GM23248 (cell line): ENCODE measurements at places on chromosomes 1 and 21.

DNA sequence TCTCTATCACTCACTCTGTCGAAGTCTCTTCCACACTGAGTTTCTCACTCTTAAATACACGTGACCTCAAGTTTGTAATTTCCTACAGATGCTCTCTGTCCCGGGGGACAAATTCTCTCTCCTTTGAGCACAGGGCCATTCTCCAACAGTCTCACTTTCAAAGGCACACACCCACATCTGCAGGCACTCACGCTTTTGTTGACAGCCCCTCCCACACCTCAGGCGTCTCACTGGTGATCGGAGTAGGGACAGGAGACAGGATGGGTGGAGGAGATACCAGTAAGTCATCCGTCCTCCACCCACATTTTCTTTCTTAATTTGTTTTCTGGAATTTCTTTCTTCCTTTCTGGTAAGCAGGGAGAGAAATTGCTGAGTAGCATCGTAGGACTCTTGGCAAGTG lies 40.6 kb upstream of the GREM2 start:
- no peaks in the 10 kb centered on the region for H3K36me3 ChIP-seq
- no peaks in the 10 kb centered on the region for H3K27me3 ChIP-seq
- peak overlapping the region; percentile 59 for H3K27ac ChIP-seq
- DNase-seq, result peak; percentile 86

DNA sequence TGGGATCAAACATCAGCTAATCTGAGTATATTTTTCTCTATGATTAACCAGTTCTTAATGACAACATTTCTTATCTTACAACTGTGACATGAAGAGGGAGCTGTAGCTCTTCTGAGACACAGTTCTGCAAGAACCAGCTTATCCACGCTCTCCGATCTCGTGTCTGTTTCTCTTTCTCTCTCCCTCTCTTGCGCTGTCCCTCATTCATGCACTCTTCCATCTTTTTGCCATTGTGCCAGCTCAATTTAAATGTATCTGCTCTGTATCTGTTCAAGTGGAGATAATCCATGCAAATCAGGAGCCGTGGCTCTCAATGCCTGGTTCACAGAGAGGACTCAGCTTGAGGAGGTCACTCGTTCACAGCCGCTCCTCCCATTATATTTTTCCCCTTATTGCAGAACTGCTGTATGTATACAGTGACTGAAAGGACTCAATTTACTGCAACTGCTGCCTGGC lies 494.7 kb upstream of the ADGRL2 start:
- DNase-seq, result peak; percentile 54
- H3K4me1 ChIP-seq, result peaks cover 4% of the 10 kb centered on the region
- no peak overlapping the region for H3K27ac ChIP-seq
- no peaks in the 10 kb centered on the region for H3K36me3 ChIP-seq
- peaks cover 13% of the 10 kb centered on the region for H3K27me3 ChIP-seq
- H3K4me3 ChIP-seq, result peak overlapping the region; percentile 74

DNA sequence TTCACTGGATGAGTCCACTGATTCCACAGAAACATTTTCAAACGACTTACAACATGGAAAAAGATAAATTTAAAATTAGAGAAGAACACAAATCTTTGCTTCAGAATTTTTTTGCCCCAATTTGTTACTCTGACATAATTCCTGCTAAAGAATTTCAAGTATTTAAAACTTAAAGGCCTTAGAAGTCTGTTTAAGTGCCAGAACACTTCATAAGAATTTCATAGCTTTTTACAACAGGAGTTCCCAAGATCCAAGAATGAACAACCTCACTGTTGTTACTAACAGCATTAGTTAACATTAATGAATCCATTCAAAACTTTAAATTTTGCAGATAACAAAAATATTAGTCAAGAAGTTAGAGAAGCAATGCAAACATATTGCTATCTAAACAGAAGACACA lies 31.7 kb downstream of the ARHGAP29 start:
- DNase-seq, result no peak
- H3K4me3 ChIP-seq, result no peak overlapping the region
- H3K27ac ChIP-seq, result peak overlapping the region; percentile 12; the same call in 1 of the 2 replicates
- H3K36me3 ChIP-seq, result peaks cover 87% of the 10 kb centered on the region
- peaks cover 50% of the 10 kb centered on the region for H3K4me1 ChIP-seq

GRCh38 chr1:203250911-203251310 lies 21.4 kb upstream of the CHIT1 start:
- DNase-seq, result peak; percentile 34
- peaks cover 5% of the 10 kb centered on the region; the same call in 1 of the 2 replicates for H3K4me1 ChIP-seq
- H3K4me3 ChIP-seq, result no peak overlapping the region
- H3K27ac ChIP-seq, result no peak overlapping the region
- no peaks in the 10 kb centered on the region for H3K36me3 ChIP-seq
- H3K27me3 ChIP-seq, result peaks cover 63% of the 10 kb centered on the region

DNA sequence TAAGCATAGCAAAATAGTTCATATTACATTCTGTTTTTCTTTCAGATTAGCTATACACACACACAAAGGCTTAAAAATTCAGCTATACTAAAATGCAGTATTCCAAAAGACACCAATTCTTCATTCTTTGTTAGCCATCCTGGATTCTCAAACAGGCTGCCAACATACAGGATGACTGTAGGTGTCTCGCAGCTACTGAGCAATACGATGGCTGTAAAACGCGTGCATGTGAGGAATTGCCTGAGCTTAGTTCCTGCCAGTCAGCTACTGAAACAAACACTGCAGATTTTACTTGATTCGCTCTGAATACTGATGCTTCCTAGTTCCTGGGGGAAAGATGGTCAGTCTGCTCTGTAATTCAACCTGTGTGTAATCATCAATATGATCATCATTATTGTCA lies 24.7 kb upstream of the HMGN1 start:
- H3K27ac ChIP-seq, result no peak overlapping the region
- no peak overlapping the region for H3K4me3 ChIP-seq
- no peaks in the 10 kb centered on the region for H3K36me3 ChIP-seq
- no peaks in the 10 kb centered on the region for H3K27me3 ChIP-seq

- H3K4me1 ChIP-seq, result no peaks in the 10 kb centered on the region
- no peaks in the 10 kb centered on the region for H3K36me3 ChIP-seq
- DNase-seq, result no peak
- no peak overlapping the region for H3K27ac ChIP-seq
- H3K4me3 ChIP-seq, result no peak overlapping the region
Observed at GRCh38 chr1:183368213-183369108, 49.7 kb downstream of the NMNAT2 start.

GRCh38 chr1:24254783-24255182 lies 64.4 kb upstream of the GRHL3 start:
- no peak for DNase-seq
- no peaks in the 10 kb centered on the region for H3K4me1 ChIP-seq
- no peak overlapping the region for H3K27ac ChIP-seq

DNA sequence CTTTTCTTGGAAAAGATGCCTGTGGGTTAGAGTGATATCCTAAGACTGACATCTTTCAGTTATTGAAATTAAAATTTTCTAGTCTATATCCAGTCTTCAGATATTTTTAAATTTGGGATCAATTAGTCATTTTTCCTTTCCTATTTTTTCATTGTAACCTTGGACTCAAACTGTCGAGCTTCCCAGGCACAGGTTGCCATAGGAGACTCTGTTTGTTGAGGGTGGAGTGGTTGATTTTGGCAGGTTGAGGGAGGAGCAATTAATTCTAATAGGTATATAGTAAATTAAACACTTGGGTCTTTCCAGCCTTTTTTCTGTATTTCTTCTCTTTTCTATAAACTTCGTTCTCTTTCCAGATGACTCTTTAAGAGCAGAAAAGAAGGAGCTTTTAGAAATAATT lies 326.8 kb downstream of the ASTN1 start:
- no peaks in the 10 kb centered on the region for H3K4me1 ChIP-seq
- H3K4me3 ChIP-seq, result no peak overlapping the region
- no peaks in the 10 kb centered on the region for H3K27me3 ChIP-seq
- no peak overlapping the region for H3K27ac ChIP-seq
- H3K36me3 ChIP-seq, result no peaks in the 10 kb centered on the region
- DNase-seq, result no peak

- no peaks in the 10 kb centered on the region for H3K36me3 ChIP-seq
- H3K27me3 ChIP-seq, result peaks cover 61% of the 10 kb centered on the region
- no peak overlapping the region for H3K27ac ChIP-seq
- DNase-seq, result no peak
Observed at GRCh38 chr1:204376919-204377799, 17.4 kb upstream of the PLEKHA6 start.

DNA sequence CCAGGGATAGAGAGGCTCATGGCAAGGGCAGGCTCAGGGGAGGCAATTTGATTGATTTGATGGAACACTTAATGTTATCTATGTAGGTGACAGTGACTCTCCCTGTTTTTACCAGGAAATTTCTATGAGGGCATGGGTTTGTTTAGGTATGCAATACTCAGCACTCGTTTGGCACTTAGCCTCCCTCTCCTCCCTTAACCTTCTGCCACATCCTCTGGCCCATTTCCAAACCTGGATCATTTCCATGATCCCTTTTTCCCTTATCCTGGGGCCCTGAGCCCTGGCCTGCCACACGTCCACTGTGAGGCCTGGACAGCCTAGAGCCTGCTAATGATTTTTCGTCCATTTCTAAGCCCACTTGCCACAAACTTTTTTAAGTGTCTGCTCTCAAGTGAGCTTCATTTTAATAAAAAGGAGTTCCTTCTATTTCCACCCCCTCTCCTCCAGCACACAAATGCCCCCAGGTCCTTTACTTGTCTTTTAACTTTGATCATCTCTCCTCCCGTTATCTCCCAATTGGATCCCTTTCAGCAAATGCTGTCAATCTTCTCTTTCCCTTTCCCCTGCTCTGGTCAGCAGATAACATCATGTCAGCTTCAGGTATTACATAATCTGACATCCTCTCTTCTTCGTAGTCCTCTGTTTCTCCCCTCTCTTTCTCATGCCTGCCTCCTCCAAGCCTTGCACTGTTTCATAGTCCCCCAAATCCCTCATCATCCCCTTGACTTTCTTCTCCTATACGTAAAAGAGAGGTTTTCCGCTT lies 37.8 kb upstream of the GADD45A start:
- peak; percentile 19 for DNase-seq
- H3K27ac ChIP-seq, result no peak overlapping the region
- no peaks in the 10 kb centered on the region for H3K27me3 ChIP-seq
- H3K4me1 ChIP-seq, result 0 out of 2 replicates have a peak, but pooled peaks cover 4% of the 10 kb centered on the region
- H3K36me3 ChIP-seq, result no peaks in the 10 kb centered on the region
- no peak overlapping the region for H3K4me3 ChIP-seq

DNA sequence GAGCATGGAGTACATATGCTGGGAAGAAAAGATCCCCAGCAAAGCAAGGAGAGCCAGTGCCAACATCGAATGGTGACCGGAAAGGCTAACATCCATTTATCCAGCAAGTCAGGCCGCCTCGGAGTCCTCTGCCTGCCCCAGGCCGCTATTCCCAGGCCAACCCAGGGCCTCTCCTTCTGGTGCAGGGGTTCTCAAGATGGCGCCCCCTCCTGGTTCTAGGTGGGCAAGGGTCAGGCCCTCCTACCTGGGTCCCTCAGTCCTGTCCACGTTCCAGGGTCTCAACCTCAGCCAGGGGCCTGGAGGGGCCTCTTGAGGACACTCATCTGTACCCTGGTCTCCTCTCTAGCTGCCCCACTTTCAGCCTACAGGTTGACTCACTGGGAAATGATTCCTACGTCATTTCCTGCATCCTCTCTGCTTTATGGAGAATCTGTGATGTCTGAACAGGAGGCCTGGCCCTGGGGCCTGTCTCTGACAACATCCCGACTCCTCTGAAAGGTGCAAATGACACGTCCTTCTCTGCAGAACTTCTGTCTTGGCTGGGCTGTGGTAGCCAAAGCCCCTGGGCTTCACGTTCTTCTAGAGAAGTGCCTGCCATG lies 145.3 kb downstream of the PSMG1 start:
- no peak for DNase-seq
- no peaks in the 10 kb centered on the region for H3K4me1 ChIP-seq
- no peak overlapping the region for H3K4me3 ChIP-seq
- no peaks in the 10 kb centered on the region for H3K27me3 ChIP-seq

- no peaks in the 10 kb centered on the region for H3K27me3 ChIP-seq
- H3K36me3 ChIP-seq, result no peaks in the 10 kb centered on the region
- no peak overlapping the region for H3K4me3 ChIP-seq
- no peak for DNase-seq
- H3K4me1 ChIP-seq, result peaks cover 10% of the 10 kb centered on the region; the same call in 1 of the 2 replicates
Observed at GRCh38 chr21:35768187-35768586, 292.1 kb downstream of the SETD4 start.

DNA sequence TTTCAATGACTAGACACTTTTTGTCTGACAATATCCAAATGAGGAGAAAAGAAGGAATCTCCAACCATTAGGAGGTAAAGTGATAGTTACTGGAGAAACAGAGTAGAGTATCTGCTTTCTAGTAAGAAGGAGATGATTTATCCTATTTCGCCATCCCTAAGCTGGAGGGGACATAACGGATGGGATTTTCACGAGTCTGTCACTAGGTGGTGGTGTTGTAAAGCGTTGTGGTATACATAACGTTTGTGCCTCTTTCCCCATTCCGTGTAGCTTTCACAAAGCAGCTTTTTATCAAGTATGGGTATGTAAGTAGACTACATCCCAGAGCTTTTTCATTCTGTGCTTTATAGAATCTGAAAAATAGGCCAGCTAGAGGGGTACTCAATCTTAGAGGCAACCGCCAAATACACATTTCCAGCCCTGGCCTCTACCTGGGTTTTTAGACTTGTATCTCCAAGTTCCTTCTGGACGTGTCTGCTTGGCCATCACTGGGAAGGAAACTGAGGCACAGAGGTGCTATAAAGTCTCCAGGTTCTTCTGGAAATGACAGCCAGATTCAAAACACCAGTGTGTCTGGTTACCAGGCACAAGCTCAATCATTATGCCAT lies 33.3 kb upstream of the FAM3B start:
- H3K4me1 ChIP-seq, result peaks cover 9% of the 10 kb centered on the region; the same call in 1 of the 2 replicates
- H3K4me3 ChIP-seq, result no peak overlapping the region
- peak; percentile 91 for DNase-seq
- no peak overlapping the region for H3K27ac ChIP-seq
- no peaks in the 10 kb centered on the region for H3K36me3 ChIP-seq

DNA sequence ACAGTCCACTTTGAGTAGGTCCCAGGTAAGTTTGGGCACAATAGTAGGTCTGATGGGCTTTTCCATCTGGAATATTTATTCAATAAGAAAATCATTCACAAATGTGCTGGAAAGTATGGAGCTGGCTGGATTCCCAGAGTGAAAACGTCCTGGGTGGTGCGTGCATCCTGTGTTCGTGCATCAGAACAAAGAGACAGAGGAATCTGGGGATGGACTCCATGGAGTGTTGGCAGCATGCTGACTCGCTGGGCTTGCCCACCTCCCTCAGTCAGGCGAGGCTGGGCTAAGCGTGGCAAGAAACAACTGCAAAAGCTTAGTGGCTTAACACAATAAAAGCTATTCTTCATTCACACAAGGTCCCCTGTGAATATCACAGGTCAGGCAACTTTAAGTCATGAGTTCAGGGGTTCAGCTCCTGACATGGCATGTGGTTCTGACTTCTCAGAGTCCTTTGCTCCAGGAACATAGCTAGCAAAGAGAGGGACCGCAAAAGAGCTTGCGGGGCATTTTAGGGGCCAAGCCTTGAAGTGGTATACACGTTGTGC lies 151.6 kb upstream of the ZNF644 start:
- no peaks in the 10 kb centered on the region for H3K36me3 ChIP-seq
- DNase-seq, result no peak
- H3K27me3 ChIP-seq, result peaks cover 20% of the 10 kb centered on the region
- H3K4me1 ChIP-seq, result no peaks in the 10 kb centered on the region
- H3K27ac ChIP-seq, result no peak overlapping the region

GRCh38 chr1:88612292-88612691 lies 71.8 kb upstream of the PKN2 start:
- no peak overlapping the region for H3K4me3 ChIP-seq
- H3K36me3 ChIP-seq, result no peaks in the 10 kb centered on the region
- no peaks in the 10 kb centered on the region for H3K27me3 ChIP-seq
- no peaks in the 10 kb centered on the region for H3K4me1 ChIP-seq
